ENCODE measurements at places on chromosomes 7 and 10.

DNA sequence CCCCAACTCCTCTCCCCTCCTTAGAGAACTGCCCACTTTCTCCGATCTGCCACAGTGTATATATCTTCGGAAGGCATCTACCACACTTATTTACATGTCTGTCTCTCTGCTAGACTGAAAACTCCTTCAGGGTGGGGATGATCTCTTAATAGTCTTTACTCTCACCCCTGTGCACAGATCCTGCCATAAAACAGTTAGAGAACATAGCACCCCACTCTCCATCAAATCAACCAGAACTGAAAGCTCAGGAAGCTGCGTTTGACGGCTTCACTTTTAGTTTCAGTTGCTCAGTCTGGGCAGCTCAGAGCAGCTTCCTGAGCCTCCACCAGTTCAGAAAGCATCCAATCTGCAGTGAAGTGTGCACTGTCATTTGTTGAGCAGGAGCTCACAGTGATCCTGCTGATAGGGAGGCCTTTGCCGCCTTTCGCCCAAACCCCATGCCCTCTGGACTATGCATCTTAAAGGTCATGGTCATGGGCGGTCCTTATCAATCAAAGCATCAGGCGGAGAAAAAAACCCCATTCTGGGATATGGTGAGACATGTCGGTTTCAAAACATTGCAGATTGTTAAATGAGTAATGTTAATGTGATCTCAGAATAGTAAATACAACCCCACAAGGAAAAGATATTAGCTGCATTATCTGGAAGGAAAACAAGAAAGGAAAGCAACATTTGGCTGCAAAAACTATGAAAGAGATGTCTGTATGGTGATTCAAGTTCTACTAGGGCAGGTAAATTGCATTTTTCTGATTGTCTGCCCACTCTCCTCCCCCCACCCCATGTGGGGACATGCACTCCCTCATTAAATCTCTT, 167.1 kb upstream of the ADO start:
- DNase-seq, result peak; percentile 20

- DNase-seq, result no peak
These were observed 64.8 kb upstream of the AHR start for GRCh38 chr7:17233603-17234002.

DNA sequence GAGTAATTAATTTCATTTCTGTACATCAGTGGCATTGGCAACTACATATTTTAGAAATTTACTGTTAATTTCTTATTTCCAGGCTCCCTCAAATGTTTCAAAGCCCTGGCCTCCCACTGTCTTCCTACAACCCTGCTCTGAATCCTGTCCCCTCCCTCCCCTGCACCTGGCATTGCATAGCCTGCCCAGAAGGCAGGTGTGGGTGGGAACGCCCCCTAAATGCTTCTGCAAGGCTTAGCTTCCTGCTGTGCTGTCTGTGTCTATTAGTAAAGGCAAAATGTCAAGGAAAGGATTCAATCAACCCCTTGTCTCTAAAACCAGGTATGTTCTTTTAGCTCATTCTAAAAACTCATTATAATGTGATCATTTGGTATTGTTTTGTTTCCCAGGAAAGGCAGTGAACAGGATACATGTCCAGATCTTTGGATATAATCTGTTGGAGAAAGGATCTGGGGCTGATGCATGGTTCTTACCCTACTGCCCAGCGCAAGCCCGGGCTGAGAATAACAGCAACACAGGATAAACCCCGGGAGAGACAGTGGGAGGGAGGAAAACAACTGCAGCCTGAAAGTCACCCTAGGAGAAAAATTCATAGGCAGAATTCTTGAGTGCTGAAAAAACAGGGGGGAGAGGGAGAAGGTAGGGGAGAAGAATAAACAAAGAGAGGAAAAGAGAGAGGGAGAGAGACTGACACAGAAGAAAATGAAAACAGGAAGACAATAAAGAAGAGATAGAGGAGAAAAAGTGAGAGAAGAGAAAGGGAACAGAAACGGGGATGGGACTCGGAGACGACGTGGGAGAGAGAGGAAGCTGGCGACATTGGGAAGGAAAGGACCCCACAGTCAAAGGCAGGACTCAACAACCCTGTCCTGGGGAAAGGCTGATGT, 589 bp downstream of the ZNF488 start:
- no peak for DNase-seq

- DNase-seq, result no peak
These were observed 294.4 kb upstream of the MKI67 start for GRCh38 chr10:128420623-128421022.

GRCh38 chr7:68440866-68441265, 1157.4 kb upstream of the AUTS2 start:
- DNase-seq, result no peak

GRCh38 chr10:3877211-3878000, 92.4 kb upstream of the KLF6 start:
- DNase-seq, result no peak

GRCh38 chr10:113015201-113015600, 65.2 kb downstream of the TCF7L2 start:
- no peak for DNase-seq

DNA sequence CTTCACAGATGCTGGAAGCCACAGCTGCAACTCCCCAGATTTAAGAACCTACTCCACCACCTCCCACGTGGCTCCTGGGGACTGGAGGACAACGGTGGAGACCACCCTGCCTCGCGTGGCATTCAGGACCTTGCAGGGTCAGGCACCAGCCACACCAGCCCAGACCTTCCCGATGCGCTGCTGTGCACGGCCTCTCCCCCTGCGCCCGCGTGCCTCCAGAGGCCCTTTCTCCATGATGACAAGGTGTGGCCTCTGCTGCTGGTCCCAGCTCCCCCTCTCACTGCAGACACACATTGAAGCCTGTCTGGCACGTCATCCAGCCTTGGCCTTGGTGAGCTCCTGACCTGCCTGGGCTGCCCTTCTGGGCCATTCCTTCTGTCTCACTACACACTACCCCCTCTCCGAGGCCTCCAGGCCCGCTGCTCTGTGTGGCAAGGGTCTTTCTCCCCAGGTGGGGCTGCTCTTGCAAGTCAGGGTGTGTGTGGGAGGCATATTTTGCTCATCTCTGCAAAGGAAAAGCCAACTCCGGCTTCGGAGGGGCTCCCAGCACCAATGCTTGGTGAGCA, 254.8 kb downstream of the MAD1L1 start:
- DNase-seq, result no peak

DNA sequence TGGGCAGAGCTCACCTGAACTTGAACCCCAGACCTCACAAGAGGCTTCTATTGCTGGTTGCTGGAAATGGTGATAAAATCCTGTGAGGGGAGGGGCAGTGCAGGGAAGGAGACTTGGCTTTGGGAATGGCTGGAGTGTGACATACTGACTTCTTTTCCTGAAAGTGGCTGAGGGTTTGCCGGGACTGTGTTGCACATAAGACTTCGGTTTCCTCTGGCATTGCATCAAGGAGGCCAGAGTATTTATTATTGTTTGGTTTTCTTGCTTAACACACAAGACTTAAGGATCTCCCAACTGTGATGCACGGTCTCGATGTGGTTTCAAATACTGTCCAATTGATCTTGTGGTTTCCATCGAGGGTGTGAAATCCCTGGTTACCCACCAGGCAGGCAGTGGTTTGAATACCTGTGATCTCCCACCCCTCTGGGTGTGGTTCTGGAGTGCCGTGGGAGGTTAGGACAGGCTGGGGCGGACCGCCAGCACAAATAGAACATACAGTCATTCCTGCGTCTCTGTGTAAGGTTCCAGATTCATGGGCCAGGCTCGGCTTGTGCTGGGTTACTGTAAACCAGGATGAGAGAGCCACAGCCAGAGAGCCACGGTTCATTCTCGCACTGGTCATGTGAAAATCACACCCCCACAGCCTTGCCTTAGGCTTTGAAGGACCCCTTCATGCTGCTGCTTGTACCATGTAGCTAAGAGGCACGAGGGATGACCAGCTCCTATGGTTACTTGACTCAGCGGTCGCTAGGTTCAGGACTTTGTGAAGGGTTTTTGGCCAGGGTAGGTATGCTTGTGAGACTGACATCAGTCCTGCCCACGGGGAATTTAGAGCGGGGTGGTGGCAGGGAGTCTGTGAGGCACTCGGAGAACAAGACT, 39.2 kb downstream of the WBP1L start:
- no peak for DNase-seq

DNA sequence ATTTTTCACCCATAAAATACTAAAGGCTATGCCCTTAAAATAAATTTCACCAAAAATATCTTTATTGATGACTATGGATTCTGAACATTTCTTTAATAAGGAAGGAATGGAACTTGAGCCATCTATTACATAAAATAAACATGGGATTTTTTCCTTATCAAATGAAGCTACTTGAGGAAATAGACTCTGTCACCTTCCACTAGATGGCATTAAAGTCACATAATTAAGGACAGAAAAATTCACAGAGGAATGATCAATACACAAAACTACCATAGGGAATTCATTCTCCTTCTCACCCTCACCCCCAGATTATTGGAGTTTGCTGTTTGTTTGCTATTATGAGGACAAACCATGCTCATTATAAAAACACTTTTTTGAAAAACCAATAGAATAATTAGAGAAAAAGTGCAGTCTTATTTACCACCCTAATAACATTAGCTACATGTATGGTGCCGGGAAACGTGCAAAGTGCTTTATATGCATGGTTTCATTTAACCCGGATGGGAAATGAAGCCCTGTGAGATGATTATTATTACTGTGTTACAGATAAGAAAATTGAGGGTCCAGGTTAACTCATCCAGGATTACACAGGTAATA, 21.1 kb upstream of the FOXI2 start:
- DNase-seq, result no peak

GRCh38 chr7:80775482-80775881, 137.0 kb downstream of the CD36 start:
- no peak for DNase-seq

GRCh38 chr10:99809931-99810615, 27.6 kb downstream of the ABCC2 start:
- no peak for DNase-seq

DNA sequence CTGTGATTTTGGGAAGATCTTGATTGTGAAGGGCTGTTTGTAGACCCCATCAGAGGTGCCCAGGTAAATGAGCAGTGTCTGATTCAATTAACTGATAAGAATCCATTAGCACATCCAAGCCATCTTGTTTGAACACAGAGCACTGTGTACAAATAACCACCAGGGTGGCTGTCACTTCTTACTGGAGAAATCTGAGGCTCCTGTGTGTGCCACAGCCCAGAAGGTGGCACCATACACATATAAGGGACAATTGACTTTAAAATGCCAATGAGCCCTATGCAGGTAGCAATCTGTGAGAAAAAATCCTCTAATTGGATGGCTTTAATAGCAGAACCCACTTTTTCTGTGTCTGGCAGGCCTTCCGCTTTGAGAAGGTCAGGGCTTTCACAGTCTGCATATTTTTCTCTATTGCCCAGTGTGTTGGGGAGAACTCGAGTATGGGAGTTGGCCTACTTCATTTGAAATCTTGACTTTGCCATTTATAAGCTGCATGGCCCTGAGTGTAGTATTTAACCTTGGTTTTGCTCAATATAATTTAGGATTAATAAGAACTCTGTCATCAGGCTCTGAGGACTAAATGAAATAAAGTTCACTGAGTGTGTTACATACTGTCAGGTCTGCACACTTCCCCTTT, 517.4 kb downstream of the CCSER2 start:
- no peak for DNase-seq

- DNase-seq, result no peak
These were observed 24.1 kb downstream of the OAT start for GRCh38 chr10:124394583-124394982.

GRCh38 chr7:34787586-34787985, 129.6 kb downstream of the NPSR1 start:
- DNase-seq, result no peak

DNA sequence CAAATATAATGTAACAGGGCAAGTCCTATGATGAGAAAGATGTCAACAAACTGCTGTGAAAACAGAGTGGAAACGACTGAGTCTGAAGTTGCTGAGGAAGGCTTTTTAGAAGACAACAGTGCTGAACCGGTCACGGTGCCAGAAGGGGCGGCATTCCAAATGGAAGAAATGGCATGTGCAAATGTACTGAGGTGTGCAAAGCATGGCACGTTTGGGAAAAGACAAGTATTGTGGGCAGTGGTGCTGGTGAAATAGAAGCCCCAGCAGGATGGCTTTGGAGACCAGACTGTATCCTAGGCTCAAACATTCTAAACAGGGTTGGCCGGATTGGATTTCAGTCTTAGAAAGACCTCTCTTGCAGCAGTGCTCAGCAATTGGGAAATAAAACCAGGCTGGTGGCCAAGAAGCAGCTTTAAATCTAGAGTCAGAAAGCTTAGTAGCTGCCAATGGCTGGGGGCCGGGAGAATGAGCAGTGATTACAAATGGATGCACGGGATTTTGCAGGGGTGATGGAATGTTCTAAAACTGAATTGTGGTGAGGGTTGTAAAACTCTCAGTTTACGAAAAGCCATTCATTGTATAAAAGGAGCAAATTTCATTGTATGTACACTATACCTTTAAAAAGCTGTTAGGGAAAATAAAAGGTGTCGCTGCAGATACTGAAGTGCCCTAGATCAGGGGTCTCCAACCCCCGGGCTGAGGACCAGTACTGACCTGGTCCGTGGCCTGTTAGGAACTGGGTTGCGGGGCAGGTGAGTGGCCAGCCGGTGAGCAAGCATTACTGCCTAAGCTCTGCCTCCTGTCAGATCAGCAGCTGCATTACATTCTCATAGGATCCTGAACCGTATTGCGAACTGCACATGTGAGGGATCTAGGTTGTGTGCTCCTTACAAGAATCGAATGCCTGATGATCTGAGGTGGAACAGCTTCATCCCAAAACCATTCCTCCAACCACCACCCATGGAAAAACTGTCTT, 141.6 kb downstream of the HIBADH start:
- DNase-seq, result no peak

- DNase-seq, result peak; percentile 83
These were observed 63.5 kb downstream of the ZNF365 start for GRCh38 chr10:62437696-62438095.

- DNase-seq, result no peak
These were observed 533.4 kb upstream of the SEMA3D start for GRCh38 chr7:85719981-85720953.

DNA sequence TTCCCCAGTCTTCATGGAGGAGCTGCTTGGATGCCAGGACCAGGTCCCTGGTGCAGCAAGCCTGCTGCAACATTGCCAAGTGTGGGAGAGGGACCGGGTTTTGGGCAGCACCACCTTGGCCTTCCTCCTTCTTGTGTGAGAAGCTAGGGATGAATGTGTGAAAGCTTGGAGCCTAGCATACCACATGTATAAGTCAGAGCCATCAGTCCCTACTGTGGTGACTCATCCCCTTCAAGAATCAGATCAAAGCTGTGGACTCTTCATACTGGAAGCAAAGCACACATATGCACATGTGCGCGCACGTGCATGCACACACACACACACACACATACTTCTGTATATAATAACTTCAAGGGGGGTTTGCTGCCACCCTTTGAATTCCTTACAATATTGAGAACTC, 527.8 kb downstream of the LRMDA start:
- DNase-seq, result peak; percentile 87

- DNase-seq, result no peak
These were observed 430.3 kb downstream of the AUTS2 start for GRCh38 chr7:70028620-70029019.

- DNase-seq, result no peak
These were observed 35.4 kb downstream of the NACAD start for GRCh38 chr7:45053401-45053800.

DNA sequence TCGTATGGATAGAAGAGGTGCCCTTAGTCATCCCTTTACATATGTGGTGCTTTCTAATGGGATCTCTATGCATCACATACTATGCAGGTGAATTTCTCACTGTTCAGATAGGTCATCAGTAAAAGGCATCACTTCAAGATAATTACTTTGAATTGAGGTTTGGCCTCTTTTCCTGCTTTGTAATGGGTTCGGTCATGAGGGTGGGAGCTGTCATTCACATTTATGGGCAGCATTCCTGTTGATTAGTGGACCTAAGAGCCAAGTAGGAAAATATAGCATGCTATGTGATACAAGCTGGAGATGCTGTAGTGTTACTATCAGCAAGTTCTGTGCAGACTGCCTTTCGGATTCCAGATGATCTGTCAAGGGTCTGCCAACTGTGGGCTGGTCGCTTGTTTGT, 156.3 kb downstream of the LCOR start:
- no peak for DNase-seq
